ENCODE measurements at places on chromosomes 5 and 9.

DNA sequence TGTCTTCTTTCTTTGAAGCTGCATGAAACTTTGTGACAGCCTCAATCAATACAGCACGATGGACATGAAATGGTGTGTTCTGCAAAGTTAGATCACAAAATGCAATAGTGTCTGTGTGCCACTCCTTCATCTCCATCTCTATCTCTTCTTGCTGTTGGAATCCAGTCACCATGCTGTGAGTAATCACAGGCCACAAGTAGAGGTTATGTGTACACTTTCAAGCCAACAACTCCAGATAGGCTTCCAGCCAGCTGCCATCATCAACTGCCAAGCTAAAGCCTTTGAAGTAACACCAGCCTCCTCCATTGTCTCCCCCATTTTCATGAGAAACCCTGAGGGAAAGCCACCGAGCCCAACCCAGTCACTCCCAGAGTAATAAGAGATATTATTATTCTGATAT, 360.6 kb downstream of the PTPRD start:
- DNase-seq = no peak

- DNase-seq = no peak
Observed at GRCh38 chr9:37324261-37324683, 98.2 kb upstream of the GRHPR start.

DNA sequence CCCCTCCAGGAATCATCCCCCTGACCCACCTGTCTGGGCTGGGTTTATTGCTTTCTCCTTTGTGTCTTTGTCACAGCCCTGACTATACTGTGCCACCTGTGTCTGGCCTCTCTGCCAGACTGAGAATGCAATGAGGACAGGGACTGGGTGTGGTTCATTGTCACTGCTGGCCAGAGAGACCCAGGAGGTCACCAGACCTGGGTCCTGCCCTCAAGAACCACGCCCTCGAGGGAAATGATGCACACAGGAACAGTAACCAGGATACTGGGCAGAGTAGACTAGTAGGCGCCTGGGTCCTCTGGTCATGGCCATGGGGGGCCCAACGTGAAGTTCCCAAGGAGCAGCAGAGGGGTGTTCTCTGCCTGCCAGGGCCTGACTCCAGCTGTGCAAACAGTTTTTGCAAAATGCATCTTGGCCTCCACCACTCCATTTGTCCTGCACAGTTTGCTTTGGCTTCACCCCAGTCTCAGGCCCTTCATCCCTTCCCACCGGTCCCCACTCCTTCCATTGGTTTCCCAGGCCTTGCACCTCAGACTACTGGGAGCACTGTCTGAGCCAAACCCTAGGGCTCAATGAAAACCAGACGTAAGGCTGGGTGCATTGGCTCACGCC, 17.8 kb downstream of the RGS3 start:
- DNase-seq = no peak

- no peak for DNase-seq
Observed at GRCh38 chr9:126217250-126217653, 109.4 kb upstream of the MVB12B start.

DNA sequence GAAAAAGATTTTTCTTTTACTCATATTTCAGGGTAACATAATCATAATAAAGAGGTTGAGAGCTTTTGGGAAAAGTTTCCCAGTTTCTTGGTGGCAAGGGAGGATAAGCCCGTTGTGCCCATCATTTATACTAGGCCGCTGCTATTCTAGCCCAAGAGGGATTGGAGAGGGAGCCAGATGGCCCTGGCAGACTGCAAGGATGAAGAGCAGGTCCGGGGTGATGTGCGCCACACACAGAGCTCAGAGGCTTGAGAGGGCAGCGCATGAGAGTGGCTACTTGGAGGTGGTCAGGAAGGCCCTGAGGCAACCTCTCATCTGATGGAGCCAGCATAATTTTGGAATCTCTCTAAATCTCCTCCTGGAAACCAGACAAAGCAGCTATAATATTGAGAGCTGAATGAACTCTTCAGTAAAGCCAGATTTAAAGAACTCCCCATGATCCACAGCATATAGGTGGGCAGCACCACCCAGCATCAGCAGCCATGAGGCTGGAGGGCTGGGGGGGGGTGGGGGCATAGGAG, 110.1 kb downstream of the MED27 start:
- no peak for DNase-seq

DNA sequence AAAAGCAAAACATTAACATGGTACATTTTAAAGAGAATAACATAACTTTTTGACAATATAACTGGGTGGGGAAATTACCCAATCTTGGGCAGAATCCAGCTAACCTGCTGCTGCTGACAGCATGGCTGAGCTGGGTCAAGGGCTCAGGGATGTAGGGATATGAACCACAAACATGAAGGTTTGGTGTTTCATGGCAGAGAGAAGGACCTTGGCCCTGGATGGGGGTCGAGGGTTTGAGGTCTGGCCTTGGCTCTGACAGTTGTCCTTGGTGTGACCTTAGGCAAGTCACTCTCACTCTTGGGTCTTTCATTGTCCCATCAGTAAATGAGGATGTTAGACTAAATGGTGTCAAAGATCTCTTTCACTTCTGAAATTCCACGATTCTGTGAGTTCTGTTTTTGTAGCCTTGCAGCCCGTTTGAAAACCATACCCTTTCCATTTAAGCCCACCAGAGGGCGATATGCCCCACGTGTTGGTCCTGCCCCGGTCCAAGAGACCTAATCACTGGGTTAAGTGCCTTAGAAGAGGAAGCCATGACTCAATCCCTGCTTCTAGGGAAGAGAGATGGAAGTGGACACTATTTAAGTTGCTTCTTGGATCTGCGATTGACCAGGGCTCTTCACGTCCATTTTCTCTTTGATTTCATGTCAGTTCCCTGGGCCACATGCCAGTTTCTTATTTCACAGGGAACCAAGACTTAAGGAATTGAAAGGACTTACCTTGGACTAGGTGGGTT, 56.8 kb upstream of the TEX48 start:
- DNase-seq = no peak

- DNase-seq = no peak
Observed at GRCh38 chr5:144711172-144711571, 540.5 kb downstream of the KCTD16 start.

DNA sequence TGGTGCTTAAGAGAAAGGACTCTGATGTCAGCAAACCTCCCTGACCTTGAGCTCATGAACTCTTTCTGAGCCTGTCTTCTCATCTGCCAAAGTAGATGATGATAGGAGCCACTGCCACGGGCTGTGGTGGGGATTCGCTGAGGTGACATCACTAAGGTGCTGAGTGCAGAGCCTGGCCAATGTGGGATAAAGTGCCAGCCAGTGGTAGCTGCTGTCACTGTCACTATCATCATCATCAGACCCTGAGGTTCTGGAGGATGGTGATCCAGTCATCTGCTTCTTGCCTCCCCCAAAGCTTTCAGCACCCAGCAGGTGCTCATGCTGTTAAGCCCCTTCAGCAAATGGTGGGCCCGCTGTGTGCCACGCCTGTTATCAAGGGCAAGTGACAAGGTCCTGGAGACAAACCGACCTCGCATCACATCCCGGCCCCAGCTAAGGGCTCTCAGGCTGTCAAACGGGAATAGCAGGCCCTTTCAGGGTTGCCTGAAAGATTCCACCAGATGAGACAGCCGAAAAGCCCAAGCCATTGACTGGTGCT, 6.4 kb downstream of the FPGS start:
- DNase-seq = no peak

DNA sequence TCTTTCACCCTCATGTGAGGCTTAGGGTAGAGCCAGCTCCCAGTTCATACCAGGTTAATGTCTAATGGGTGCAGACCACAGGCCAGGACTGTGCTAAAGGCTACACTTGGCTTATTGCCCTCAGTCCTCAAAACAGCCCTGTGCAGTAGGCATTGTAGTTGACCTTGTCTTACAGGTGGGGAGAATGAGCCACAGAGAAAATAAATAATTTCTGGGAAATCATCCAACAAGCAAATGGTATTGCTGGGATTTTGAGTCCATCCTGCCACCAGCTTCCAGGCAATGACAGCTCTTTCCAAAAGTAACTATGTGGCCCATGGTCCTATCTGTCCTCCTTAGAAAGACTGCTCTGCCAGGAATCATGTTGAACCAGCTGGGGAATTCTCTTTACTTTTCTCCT, 450.0 kb downstream of the GADD45G start:
- DNase-seq = no peak

DNA sequence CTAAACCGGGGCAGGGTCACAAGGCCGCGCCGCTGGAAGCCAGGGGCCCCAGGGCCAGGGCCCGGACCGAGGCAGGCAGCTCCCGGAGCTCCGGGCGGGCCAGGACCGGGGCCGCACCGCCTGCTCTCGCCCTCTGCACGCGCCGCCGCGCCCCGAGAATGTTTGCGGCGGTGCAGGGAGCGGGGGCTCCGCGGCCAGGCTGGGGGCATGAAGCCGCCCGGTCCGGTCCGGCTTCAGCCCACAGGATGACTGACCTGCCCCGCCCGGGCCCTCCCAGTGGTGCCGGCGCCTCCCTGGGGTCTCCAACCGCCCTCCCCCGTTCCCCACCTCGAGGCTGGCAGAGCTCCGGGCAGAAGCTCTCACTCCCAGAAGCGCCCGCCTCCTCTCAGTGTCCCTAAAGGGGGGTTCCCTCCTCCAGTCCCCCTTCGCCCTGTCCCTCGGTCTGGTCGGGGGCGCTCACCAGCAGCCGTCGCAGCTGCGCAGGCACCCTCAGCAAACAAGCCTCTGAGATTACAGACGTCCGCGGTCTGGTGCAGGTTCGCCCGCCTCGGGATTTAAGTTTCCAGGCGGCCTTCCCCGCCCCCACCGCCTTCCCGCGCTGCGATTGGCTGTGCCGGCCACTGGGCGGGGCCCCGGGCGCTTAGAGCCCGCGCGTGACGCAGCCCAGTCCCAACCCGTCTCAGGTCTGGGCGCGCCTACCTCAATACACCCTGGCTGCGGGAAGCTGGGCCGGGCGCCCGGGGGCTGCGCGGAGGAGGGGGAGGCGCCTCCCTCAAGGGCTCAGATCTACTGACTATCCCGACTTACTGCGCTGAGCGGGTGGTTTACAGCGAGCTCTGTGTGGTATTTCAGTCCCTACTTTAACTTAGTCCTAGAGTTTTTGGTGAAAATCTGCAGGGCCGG, at the start of gene CTSV:
Gene CTSV, minus strand, starts transcription at position 532 of the 903 bp plus-strand sequence. CDS start 1,099 bp downstream, outside the sequence.
- DNase-seq = peak; percentile 53

GRCh38 chr5:122144236-122144635, 14.9 kb downstream of the ZNF474 start:
- DNase-seq = no peak

DNA sequence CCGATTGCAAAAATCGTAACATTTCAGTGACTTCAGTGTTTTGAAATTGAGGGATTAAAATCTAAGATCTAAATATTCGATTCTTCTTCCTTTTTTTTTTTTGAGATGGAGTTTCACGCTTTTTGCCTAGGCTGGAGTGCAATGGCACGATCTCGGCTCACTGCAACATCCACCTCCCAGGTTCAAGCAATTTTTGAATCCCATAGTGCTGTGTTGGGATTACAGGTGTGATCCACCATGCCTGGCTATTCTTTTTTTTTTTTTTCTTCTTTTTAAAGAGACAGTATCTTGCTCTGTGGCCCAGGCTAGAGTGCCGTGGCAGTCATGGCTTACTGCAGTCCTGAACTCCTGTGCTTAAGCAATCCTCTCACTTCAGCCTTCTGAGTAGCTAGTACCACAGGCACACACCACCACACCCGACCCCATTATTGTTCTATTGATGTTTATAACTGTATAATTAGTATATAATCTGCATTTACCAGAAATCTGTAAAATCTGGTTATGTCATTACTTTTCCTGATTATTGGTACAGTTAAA, 42.7 kb downstream of the NSD1 start:
- no peak for DNase-seq

- no peak for DNase-seq
Observed at GRCh38 chr5:143159031-143159430, 244.5 kb downstream of the NR3C1 start.

GRCh38 chr9:116081435-116082115, 72.0 kb upstream of the PAPPA start:
- no peak for DNase-seq

Data from stimulated activated CD8-positive, alpha-beta memory T cell treated with anti-CD3 and anti-CD28 coated beads, Interleukin-15, amount 100 ng/mL, for 24 hours (primary cell).